Muscle of back (tissue), 13 donors: ENCODE measurements at places on chromosomes 7 and 10. TPM values are rescaled to one million over a fixed set of nuclear protein-coding genes. Genes with fewer than 3 reads are reported as not detected.

GRCh38 chr10:24908793-24909423, 43.5 kb downstream of the PRTFDC1 start:
- DNase-seq, result no peak

DNA sequence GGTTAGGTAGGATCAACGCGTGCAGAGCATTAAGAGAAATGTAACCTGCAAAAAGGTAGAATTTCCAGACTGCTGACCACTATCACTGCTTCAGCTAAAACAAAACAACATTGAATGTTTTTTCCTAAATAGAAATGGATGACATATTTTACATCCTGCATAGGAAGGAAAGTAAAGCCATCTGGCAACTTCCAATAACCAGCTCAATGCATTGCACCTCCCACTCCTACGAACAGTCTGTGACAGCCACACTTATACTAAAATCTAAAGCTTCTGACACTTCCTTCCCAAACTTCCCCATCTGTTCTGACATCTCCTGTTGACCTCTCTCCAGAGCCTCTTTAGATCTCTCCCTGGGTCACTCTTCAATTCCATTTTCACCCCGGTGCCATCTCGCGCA, 47.1 kb downstream of the NRCAM start:
- no peak for DNase-seq

DNA sequence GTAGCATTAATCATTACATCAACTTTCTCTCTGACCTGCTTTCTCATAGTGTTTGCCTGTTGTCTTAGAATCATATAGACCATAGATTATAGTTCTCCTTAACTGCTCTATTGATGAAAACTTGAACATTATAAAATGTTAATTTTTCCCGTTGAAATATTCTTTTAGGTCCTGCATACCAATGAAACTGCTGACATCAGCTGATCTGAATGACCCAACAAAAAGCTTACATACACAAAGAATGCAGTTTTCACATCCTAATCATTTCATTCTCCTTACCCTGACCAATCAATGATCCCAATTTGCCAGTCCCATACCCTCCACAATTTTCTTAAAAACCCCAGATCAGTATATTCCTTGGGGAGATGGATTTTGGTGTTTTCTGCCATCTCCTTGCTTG, 302.9 kb upstream of the MBL2 start:
- no peak for DNase-seq

DNA sequence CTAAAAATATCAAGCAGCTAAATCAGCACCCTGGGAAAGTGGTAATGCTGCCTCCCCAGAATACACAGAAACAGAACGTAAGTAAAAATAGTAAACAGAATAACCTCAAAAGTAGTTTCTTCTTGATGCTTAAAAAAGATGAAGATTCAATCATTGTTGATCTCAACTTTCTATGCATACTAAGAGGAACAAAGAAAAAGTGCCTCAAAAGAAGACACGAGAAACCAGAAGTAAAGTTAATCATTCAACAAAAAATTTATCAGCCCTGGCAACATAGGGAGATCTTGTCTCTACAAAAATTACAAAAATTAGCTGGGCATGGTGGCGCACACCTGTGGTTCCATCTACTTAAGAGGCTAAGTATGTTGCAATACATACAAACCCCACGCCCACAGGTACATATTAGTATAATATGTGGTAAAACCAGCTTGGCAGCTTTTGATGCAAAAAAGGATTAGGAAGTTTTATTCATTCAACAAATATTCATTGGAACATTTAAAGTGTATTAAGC, 153.7 kb downstream of the NRBF2 start:
- DNase-seq, result no peak

DNA sequence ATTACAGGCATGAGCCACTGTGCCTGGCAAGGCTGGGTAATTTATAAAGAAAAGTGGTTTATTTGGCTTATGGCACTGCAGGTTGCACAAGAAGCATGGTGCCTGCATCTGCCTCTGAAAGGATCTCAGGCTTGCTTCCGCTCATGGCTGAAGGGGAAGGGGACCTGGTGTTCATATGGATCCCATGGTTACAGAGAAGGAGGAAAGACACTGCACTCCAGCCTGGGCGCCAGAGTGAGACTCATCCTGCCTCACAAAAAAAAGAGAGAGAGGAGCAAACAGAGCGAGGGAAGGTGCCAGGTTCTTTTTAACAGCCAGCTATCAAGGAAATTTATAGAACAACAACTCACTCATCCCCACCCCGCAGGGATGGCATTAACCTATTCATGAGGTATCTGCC, 36.2 kb downstream of the HIP1 start:
- DNase-seq, result no peak

DNA sequence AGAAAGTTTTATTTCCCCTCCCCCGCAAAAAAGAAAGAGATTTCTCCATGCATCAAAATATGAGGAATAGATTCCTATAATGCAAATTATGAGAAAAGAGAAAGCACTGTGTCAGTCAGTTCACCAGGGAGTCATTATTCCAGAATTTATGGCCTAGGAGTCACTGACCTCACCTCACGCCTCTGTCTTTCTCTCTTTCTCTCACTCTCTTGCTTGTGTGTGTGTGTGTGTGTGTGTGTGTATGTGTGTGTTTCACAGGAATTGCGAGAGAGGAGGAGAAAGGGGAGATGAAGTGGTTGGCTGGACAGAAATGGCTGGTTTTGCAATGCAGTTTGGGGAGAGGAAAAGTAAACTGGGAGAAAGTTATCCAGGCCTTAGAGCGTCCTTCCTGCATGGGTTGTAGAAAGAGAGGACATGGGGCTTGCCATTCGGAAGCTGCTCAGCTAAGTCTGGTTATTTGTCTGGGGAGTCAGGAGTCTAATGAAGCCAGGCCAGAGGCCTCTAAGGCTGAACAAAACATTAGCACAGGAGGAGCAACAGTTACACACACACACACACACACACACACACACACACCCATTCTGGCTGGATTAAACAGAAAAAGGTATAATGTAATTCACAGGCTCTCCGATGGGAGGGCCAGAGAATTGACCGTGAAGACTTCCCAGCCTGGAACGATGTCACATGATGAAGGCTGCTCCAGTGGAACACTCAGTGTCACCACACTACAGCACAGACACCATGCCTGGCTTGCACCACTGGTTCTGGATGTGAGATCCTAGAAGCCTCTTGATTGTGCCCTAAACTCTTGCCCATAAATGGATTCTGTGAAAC, 12.8 kb upstream of the FFAR4 start:
- peak; percentile 64 for DNase-seq

DNA sequence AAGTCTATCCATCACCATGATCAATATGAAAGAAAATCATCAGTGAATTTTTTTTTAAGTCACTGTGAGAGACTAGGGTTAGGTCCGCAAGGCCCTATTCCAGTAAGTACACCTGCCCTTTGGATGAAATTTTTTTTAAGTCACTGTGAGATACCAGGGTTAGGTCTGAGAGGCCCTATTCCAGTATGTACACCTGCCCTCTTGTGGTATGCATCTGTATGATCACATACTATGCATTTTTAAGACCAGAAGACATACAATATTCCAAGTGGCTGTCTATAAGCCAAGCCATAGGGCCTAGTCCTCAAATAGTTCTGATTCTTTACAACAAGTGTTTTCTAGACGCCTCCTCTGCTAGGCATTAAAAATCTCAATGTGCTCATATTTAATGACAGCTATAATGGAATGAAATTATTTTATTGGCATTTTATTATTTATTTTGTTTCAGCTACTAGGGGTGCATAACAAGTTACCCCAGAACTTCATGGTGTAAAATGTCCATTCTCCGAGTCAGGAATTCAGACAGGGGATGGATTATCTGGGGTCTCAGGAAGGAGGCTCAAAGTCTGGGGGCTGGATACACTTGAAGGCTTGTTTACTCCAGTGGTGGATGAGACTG, 53.1 kb downstream of the TEX36 start:
- DNase-seq, result peak; percentile 12

GRCh38 chr7:92847305-92847704, 10.9 kb upstream of the CDK6 start:
- DNase-seq, result no peak

DNA sequence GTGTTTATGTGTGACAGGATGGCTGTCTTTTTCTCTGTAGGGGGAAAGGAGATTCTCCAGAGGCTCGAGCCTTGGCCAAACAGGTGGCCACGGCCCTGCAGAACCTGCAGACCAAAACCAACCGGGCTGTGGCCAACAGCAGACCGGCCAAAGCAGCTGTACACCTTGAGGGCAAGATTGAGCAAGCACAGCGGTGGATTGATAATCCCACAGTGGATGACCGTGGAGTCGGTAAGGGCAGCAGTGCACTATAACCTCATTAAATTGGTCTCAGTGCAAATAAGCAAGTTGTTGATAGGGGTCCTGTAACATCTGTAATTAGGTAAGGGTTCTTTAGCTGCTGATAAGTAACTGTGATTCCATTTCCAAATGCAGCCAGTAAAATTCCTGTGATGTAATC, 56.4 kb downstream of the AP3M1 start:
- DNase-seq, result no peak

DNA sequence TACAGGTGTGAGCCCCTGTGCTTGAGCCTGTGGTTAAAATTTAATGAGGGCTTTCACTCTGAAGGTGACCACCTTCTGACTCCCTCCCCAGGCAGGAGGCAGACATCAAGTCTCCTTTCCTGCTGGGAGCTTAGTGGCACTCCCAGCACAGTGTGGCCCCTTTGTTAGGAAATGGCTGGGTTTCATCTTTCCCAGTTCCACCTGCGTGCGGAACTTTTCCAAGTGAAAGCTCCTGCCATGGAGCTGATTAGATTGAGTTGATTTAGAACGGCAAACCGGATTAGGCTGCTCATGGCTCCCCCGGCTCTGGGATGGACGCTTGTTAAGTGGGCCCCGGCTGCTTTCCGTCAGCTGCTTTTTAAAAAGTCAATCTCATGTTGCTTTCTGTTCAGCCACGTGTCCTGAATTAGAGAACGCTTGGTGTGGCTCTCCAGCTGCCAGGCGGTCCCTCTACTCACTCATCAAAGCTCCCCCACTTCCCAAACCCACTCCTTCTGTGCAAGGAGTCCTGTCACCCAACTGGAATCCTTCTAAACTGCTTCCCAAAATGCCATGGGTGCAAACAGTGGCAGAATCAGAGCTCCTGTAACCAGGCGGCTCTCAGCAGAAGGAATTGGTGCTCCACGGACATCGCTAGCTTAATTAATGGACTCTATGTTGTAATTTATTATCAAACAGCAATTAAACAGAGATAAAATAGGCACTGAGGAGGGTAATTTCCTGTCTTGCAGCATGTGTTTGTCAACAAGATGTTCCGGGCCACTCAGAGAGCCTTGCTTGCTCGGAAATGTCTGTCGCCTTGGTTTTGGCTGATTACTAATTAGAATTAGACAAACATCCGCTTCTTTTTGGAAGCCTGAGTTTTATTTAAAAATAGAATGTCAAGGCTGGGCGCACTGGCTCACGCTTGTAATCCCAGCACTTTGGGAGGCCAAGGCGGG, 551.2 kb downstream of the GALNT17 start:
- peak; percentile 42 for DNase-seq

GRCh38 chr7:75944507-75944906, 29.6 kb downstream of the POR start:
- no peak for DNase-seq

DNA sequence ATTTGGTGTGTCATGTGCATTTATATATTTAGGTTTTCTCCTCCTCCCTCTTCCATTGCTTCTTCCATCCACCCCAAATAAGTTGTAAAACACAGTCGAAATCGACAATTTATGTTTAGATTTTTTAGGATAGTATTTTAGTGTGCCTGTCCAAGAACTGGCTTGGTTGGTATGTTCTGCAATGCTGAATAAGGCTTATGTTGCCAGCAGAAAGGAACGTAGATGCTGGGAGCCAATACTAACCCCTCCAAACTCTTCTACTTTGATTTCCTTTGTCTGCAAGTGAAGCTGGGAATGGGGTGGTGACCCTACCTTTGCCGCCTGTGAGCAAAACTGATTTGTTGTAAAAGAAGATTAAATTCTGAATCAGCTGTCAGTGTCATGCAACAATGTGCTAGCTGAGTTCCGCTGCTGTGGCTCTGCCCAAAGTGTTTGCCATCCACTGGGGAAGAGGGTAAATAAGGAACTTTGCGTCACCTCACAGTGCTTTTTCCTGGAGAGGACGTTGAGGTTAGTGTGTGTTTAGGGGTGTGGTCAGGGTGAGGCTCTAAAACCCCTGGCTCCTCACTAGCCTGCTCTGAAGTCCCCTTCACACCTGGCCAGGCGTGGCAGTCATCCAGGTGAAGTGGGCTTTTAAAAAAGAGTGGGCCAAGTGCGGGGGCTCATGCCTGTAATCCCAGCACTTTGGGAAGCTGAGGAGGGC, 44.4 kb downstream of the TACC2 start:
- DNase-seq, result no peak

- DNase-seq, result no peak
Measured at GRCh38 chr7:15998617-15999016, 312.1 kb upstream of the MEOX2 start.

DNA sequence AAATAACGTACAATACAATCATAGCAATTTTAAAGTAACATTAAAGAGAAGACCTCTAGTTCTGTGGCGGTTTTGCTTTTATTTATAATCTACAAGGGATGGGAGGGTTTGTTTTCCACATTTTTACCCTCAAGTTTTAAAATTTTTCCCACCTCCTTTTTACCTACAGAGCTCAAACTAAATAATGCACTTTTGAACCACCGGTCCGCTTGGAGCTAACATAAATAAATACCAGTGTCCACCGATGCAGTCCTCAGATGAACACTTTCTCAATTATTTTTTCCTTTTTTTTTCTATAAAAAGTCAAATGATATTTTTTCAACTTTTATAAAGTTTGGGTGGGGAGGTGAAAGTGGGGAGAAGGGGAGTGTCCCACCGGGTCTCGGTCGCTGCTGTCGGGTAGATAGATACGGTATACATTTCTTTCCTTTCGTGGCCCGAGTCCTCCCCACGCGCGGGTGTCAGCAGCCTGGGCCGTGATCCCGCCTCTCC, 3.3 kb downstream of the ZNF503 start:
- DNase-seq, result peak; percentile 62

- DNase-seq, result no peak
Measured at GRCh38 chr7:141218941-141219340, 145.1 kb downstream of the TMEM178B start.

DNA sequence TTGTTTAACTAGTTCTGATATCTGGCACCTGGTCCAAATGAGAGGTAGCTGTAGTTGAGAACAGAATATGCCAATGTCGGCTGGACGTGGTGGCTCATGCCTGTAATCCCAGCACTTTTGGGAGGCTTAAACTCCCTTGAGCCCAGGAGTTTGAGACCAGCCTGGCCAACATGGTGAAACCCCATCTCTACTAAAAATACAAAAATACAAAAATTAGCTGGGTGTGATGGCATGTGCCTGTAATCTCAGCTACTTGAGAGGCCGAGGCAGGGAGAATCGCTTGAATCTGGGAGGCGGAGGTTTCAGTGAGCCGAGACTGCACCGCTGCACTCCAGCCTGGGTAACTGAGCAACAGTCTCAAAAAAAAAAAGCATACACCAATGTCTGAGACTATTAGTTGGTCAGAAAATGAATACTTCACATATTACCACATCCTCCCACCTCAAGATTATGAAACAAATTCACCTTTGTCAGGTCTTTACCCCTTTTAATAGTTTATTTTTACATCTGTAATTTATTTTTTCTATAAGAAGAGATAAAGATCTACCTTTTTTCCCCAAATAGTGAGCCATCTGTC, 38.8 kb downstream of the EPC1 start:
- no peak for DNase-seq

- DNase-seq, result peak; percentile 41
Measured at GRCh38 chr7:141460781-141461715, 90.2 kb upstream of the AGK start.

GRCh38 chr10:131654471-131655087, 246.2 kb upstream of the PPP2R2D start:
- DNase-seq, result no peak

GRCh38 chr10:29881336-29881771, 178.0 kb downstream of the JCAD start:
- peak; percentile 80 for DNase-seq

Gene MSMB
- not detected for polyA plus RNA-seq

Gene C10orf90
- polyA plus RNA-seq, result 0.63 TPM

Gene RNF32
- polyA plus RNA-seq, result 1.8 TPM

Gene UNCX
- polyA plus RNA-seq, result not detected

Gene TMEM270
- polyA plus RNA-seq, result not detected
